ENCODE measurements at places on chromosomes 1 and 21.

- no peak for DNase-seq
These were observed 102.8 kb downstream of the RIPK4 start for GRCh38 chr21:41663805-41664788.

- DNase-seq, result no peak
These were observed 1.2 kb upstream of the CDA start for GRCh38 chr1:20587661-20588053.

DNA sequence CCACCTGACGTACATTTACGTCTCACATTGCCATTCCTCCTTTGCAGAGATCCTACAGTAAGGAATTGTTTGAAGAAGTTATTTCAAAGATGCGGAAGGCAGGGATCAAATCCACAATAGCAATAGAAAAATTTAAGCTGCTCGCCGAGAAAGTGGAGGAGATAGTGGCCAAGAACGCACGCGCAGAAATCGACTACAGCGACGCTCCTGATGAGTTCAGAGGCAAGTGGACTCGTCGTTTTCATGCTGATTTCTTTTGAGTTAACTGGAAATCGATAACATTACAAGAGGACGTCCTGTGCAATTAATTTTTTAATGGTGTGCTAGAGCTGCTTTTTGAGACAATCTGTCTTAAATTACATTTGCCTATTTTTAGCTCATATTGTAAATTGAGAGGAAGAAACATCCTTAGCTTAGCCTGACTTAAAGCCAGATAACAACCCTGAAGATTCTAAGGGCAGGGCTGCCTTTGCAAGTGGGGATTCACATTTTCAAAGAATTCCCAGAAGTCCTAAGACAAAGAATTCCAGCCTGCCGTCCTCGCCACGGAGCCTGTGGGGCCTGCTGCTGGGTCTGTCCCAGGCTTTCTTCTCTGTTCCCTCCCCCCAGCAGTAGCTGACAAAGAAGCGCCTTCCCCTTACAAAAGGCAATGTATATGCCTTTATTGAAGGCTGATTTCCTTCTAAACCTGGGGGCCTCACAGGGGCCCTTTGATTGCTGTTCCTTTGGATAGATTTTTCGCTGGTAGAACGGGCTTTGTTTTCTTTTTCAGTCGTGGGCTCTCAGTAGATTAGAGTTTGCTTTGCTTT, 31.6 kb upstream of the KIF1B start:
- DNase-seq, result no peak

- DNase-seq, result no peak
These were observed 15.0 kb upstream of the SDC3 start for GRCh38 chr1:30923597-30923996.

GRCh38 chr1:7279769-7280168, 491.3 kb upstream of the VAMP3 start:
- no peak for DNase-seq

GRCh38 chr21:34989337-34990151, 59.6 kb downstream of the RUNX1 start:
- DNase-seq, result no peak
